ENCODE measurements at places on chromosomes 2 and 18.

DNA sequence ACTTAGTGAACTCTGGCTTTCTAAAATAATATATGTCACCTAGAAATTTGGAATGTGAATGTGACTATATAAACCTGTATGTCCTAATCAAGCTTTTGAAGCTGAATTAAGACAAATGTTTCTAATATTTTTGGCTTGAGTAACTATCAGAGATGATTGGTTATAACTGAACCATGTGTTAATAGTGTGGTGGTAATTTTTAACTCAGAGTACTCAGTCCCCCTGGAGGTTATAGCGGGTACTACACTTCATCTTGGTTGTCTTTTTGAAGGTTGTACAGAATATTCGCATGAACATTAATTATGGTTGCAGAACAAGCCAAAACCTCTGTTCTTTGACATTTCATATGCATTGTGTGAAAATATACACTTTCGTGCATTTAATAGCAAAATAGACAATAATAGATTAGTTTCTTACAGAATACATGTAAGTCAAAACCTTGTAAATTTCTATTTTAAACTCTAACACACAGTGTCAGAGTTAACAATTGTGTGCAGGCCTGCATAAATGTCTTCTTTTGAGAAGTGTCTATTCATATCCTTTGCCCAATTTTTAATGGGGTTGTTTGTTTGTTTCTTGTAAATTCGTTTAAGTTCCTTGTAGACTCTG is 86.0 kb downstream of the OSBPL6 start:
- DNase-seq = peak; percentile 42

DNA sequence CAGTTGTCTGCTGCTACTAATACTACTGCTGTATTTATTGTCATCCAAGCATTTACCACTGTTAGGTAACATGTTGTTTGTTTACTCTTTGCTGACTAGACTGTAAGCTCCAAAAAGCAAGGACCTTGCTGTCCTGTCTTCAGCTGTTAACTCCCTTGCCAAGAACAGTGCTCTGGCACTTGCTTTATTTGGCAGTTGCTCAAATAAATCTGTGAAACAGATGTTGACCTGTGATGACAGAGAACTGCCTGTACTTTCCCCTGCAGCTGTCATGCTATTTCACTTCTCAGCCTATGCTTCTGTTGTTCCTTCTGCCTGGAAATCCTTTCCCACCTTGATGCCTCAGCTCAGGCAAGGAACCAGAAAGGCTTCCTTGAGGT is 181.2 kb downstream of the ATAD2B start:
- no peak for DNase-seq

DNA sequence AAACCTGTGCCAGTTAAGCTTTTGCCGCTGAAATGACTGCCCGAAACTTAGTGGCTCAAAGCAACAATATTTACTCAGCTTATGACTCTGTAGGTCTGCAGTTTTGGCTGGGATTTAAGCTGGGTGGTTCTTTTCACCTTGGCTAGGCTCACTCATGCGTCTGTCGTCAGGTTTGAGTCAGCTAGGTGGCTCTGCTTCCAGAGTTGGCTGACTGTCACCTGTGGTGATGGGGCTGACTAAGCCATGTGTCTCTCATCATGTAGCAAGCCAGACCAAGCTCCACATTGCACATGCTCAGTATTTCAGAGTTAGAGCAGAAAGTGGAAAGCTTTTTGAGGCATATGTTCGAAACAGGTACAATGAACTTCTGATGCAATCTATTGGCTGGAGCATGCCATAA is 354.8 kb downstream of the MEIS1 start:
- DNase-seq = no peak

DNA sequence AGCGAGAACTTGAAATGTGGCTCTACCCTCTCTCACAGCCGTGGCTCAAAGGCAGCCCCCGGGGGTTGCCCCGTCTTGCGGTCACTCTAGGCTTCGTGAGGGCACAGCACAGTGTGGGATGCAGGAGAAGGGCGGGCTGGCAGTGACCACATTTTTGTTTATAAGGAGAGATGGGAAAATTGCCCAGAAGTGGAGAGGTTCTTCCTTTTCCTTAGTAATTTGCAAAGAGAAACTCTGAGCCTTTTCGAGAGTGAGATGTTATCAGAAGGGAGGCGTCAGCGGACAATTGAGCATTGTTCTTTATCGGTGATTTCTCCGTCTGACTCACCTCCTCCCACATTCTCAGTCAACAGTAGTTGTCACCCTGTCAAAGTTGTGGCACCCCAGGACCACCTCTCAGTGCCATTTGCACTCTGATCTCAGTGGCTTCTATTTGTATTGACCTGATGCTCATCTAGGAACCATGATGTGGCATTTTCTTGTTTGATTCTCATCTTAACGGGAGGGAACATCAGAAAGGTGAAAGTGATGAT is 89.6 kb downstream of the ACAA2 start:
- DNase-seq = no peak

DNA sequence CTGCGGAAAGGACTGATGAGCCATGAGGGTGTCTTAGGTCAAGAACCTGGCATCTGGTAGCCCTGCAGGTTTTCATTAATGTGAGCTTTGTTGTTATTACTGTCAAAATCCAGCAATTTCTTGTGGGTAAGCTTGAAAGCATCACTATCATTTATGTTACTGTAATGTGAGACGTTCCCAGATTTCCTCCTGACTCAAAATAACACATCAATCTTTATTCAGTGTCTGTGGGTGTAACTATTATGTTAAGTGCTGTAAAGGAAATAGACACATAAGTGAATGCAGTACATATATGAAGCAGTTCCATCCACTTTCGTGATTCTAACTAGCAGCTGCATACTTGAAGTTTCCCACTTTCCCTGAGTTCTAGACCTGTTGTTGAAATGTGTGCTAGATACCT is 89.8 kb downstream of the FHOD3 start:
- DNase-seq = no peak

DNA sequence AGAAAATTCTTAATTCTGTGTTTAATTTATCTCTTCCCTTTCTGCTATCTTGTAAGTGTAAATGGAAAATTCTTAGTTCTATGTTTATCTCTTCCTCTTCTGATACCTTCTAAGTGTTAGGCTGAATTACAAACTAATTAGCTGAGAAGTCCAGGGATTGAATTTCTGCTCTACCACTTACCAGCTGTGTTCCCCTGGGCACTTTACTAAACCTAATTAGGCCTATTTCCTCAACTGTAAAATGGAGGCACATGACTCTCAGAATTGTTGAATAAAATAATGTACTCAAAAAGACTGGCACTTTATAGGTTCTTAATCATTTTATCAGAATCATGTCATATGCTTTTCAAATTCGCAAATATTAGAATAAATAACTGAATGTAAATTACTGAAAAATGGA is 146.3 kb downstream of the MAP2 start:
- DNase-seq = no peak
